ENCODE measurements at places on chromosomes 3 and 15.

GRCh38 chr3:30476368-30477084 lies 129.9 kb upstream of the TGFBR2 start:
- DNase-seq, result no peak

DNA sequence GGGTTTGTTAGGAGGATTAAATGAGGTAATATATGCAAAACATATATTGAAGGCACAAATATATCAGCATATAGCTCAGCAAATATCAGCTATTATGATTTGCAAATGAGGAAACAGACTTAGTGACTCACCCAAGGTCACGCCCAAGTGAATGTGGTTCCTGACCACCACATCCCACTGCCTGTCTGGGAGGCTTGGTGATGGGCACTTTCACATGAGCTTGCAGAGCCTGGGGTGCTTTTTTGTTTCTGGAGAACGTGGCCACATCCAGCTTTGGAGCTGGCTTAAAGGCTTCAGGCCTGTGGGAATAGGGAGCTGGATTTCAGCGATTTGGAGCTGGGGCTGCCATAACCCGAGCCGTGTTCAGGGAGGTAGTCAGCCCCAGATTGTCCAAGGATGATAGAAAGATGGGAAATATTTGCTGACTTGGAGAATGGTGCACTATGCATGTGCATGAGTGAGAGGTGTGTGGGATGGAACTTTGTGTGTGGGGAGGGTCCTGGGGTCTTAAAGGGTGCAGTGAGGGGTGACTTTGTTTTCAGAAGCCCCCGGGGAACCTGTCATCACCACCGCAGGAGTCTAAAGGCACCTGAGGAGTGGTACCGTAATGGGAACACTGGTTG lies 12.0 kb upstream of the FGD5 start:
- DNase-seq, result no peak

DNA sequence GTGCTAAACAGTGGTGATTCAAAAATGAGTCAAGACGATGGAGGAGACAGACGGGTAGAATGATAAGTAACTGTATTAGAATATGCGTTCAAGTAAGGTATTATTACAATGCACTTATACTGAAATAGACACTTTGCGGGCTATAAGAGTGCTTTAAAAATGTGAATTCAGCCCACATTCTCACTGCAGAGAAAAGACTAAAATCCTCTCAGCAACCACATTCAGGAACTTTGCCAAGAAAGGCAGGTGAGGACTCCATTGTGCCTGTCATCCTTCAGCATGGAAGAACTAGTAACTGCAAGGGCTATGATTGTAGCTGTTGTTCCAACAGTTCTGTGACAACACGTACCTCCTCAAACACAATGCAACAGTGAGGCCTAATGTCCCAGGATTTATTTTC lies 272.0 kb downstream of the RORA start:
- DNase-seq, result no peak

DNA sequence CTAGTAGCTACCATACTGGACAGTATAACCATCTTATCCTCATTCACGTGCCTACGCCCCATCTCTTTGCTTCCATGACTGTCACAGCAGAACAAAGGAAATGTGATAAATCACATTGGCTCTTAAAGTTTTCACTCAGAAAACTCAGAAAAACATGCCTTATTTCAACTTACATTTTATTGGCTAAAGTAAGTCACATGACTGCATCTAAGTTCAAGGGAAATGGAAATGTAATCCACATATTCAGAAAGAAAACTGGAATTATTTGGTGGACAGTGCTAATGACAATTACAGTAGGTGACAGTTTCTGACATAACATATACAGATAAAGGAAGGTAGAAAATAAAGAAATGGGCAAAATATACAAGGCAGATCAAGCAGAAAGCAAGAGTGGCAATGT lies 37.4 kb upstream of the VILL start:
- no peak for DNase-seq

DNA sequence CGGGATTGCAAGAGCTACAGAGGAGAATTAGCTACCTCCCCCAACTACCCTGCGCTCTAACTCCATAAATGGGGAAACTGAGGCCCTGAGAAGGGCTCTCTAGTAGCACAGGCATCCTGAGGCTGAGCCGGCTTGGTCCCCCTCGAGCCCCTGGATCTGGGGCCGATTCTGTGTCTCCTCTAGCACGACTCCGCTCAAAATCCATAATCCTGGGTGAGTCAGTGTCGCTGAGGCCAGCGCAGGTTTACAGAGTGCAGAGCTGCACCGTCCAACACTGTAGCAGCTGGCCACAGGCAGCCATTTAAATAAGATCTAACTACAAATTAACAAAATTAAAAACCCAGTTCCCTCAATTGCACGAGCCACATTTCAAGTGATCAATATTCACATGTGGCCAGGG lies 10.8 kb downstream of the GATA2 start:
- no peak for DNase-seq

DNA sequence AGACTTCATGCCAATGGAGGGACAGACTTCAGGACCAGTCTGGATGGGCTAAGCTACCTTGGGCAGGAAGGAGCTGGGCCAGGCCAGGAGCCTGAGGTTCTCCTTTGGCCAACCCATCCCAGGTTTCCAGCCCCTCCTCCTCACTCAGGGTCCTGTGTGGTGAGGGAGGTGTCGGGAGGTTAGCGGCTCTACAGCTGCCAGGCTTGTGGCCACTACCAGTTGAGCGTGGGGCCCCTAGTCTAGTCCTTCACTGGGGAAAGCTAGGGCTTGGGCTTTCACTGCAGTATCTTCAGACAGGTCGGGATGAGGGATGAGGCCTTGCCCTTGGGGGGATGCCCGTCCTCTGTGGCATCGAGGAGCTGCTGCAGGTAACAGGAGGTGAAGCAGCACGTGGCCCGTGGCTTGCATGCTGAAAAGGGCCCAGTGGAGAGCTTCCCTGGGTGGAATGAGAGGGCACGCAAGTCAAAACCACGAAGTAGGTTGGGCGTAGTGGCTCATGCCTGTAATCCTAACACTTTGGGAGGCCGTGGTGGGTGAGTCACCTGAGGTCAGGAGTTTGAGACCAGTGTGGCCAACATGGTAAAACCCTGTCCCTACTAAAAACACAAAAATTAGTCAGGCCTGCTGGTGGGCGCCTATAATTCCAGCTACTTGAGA lies 8.5 kb upstream of the FANCD2 start:
- DNase-seq, result no peak

DNA sequence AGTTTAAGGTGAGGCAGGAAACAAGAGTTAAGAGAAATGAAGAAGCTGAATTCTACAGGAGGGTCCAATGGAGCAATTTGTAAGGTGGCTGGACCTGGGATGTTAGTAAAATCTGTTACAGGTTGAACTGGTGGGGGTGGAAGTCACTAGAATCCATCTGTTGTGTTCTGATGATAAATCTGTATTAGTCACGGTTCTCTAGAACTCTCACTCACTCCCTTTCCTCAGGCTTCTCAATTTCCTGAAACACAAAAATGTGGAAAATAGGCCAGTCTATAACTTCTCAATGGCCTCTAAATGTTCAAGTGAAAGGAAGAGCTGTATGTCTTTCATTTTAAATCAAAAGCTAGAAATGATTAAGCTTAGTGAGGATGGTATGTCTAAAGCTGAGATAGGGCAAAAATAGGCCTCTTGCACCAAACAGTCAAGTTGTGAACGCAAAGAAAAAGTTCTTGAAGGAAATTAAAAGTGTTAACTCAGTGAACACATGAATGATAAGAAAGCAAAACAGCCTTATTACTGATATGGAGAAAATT lies 180.2 kb upstream of the CBLB start:
- DNase-seq, result no peak

DNA sequence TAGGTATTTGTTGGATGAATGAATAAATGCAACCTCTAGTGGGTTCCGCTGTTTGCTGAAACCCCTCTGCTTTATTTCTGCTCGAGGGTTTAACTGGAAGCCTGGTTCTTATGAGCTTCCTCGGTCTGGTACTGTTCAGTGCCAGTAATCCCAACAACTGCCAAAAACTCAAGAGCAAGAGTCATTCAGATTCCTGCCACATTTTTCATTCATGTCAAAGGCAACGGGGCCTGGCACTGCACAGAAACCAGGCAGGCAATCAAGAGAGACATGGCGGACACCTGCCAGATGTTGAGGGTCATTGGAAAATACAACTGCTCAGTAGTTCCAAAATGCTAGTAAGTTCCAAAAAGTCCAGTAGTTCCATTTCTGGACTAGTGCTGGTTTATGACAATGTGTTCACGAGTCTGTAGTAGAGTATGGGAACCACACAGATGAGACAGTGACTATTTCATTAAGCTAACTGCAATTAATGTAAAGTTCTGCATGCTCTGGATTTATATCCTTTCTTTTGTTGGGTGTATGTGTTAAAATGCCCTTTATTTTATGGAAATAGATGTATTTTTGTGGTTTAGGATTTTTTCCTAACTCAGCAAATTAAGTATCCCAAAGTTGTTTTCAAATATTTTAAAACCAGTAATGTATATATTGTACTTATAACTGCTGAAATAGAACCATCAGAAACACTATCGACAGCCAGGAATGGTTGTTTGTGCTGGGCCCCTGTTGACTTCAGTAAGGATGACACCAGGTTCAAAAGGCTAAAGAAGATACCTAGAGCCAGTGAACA lies 22.7 kb upstream of the TMEM41A start:
- DNase-seq, result no peak

Data from activated naive CD4-positive, alpha-beta T cell (primary cell).